ENCODE measurements at places on chromosomes 13 and 19.

- no peak for DNase-seq
Observed at GRCh38 chr13:19056984-19057490, 124.6 kb downstream of the TUBA3C start.

DNA sequence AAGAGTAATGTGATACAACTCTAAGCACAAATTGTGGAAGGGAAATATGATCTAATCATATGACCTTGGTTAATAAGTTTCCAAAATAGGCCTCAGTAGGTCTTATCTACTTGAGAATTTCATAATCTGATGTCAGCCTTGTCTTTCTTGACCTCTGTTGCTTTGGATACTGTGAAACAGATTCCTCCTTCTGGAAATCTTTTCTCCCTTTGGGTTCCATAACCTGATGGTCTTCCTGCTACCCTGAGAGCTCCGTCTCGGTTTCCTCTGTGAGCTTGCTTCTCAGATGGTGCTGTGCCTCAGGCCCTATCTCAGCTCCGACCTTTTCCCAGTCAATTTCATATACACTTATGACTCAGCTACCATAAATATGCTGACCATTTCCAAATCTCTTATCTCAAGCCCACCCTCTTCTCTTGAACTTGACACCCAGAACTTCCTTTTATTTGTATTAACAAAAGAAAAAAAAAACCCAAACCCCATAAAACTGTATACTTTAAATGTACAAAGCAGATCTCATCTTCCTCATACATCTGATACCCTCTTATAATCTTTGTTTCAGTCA lies 6.4 kb upstream of the SLC46A3 start:
- no peak for DNase-seq

GRCh38 chr19:49997709-49998108 lies 27.5 kb downstream of the VRK3 start:
- DNase-seq: peak; percentile 58

GRCh38 chr19:45677351-45678230 lies 9.6 kb downstream of the GIPR start:
- peak; percentile 73 for DNase-seq

DNA sequence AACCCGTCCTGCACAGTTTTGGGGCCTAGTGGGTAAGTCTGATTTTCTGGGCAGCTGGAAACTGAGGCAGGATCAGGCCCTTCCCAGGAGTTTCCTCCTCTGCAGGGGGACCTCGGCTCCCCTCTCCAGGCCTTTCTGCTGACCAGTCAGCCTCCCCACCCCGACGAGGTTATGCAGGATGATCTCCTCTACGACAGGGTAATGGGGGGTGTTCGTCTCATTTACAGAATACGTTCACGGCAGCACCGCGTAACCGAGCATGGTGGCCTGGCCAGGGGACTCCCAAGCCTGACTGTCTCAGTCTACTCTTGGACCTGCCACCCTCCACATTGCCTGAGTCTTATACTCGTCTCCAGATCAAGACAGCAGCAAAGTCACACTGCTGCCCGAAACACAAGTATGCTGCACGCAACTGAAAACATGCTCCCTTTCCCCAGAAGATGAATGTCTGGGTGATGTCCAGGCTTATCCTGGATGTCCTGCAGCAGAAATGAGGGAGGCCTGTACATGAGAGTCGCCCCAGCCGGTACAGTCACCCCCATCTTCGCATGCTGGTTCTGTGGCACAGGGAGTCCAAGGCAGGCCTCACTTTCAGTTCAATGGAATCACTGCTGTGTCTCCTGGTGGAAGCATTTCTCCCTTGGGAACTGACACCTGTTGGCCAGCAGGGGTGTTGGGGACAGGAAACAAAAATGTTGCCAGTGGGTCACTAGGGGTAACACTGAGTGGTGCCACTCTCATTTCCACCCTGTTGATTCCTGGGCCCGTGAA lies 120.8 kb downstream of the SOX1 start:
- DNase-seq: no peak

DNA sequence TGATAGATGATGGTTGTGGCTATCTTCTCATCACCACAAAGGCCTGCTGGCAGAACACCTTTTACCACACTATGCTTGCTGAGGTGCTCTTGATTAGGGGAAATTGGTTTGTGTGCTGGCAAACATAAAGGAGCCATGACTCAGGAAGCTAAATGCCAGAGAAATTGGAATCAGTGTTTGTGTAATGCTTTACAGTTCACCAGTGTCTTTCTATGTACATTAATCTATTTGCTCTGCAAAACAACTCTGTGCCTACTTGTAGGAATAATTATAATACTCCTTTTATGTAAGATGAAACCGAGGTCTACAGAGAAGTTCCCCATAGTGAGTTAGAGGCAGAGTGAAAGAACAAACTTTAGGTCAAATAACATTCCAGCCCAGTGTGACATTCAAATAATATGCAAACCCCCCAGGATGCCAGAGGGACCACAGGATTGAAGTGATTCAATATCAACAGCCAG lies 390.5 kb upstream of the HTR2A start:
- DNase-seq: no peak
